MV-4-11 (cell line): ENCODE measurements at places on chromosomes 5 and 9.

DNA sequence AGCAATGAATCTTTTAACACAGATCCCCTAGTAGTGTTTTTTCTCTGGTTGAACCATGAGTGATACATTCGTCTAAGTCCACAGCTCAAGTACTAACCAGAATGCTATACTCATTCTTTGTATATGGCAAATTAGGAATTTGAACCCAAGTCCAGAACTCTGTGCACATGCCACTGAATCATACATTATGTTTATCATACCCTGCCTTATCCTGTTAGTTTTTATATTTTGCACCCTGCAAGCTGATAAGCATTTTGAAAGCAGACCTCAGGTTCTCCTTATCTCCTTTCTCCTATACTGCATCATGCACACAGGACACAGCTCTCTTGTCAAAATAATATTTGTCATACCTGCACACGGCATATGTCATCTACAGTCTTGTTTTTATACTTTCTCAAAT is 54.6 kb upstream of the ELL2 start:
- DNase-seq: no peak

DNA sequence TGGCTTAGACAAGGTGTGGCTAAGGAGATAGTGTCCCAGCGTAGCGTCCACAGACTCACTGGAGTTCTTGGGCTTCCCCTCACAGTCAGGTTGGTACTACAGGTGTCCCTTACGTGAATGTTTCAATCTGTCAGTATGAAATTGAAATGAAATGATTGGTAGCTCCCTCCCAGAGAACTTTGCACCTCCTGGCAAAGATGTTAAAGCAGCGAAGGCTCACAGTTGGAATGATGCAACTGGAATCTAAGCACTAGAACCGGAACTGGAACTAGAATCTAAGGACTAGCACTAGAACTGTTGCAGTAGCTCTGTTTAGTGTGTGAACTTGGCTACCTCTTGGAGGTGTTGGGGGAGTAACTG is 1.1 kb downstream of the SLC31A1 start:
- peak; percentile 76 for DNase-seq

- DNase-seq: peak; percentile 9
These were observed 108.2 kb downstream of the UBE2R2 start for GRCh38 chr9:33924978-33925797.

- no peak for DNase-seq
These were observed 21.8 kb upstream of the LMX1B start for GRCh38 chr9:126591922-126592321.
